ENCODE measurements at places on chromosomes 3 and 15.
A peak's percentile ranks its signal among the peaks of the same experiment; 100 is the strongest.

DNA sequence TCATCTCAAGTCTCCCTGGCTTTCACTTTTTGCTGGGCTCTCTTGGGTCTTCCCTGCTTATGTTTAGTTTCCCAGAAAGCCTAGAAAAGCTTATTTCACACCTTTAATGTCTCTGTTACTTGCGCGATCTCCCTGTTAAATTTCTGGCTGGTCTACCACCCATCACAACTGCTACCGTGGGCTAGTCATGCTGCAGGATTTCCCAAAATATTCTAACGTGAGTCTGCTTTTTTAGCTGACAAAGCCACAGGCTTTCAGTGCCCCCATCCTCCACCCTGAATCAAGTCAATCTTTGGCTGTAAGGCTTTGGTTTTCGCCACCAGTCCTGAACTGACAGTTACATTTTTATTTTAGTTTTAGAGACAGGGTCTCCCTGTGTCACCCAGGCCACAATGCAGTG lies 74.1 kb downstream of the SUMF1 start:
- DNase-seq = no peak

DNA sequence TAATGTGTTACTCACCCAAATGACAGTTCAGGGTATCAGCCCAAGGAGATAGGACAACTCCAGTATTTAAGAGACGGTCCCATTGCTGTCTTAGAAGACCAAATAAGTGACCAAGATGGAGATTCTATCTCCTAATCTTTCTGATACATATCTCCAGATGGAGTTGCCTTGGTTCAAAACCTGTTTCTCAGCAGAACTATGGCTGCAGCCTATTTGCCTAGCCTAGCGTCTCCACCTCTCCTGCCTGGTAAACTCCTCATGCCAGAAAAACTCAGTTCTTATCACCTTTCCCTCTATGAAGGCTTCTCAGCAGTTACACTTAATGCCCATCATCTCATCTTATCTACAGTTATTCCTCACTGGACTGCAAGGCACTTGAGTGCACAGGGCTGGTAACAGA lies 1.2 kb upstream of the CSPG5 start:
- DNase-seq = no peak

DNA sequence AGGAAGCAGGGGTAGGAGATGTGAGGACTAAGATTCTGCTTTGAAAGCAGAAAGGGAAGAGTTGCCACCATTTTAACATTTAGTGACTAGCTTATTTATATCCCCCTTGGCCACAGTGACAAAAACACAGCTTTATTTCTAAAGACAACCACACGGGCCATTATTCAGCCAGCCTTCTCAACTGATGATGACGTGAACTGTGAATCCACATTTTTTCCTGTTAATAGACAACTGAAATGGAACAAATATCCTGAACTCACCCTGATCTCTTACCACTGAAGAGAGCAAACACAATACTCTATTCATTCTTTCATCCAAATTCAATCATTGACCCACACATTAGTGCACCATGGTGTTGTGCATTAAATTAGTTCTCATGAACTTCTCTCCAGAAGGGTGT lies 145.1 kb downstream of the TNIK start:
- DNase-seq = no peak

- DNase-seq = peak; percentile 47
Observed at GRCh38 chr15:68149059-68149458, 56.1 kb downstream of the CALML4 start.

DNA sequence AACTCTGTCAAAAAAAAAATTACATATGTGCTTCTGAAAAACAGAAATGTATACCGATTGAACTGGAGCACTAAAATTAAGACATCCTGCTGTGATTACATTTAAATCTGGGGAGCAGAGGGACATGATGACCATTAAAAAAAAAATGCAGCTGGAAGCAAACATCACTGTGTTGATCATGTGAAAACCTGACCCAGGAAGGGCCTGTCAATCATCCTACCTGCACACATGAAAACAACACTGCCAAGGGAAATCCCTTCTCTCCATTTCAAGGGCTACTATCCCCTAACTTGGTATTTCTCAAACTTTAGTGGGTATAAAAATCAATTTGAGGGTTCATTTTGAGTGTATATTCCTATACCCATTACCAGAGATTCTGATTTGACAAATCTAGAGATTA lies 719.9 kb upstream of the CBLB start:
- no peak for DNase-seq

GRCh38 chr15:78127882-78128281 lies 3.4 kb downstream of the CIB2 start:
- no peak for DNase-seq

GRCh38 chr15:96068897-96069296 lies 261.6 kb upstream of the NR2F2 start:
- DNase-seq = no peak

DNA sequence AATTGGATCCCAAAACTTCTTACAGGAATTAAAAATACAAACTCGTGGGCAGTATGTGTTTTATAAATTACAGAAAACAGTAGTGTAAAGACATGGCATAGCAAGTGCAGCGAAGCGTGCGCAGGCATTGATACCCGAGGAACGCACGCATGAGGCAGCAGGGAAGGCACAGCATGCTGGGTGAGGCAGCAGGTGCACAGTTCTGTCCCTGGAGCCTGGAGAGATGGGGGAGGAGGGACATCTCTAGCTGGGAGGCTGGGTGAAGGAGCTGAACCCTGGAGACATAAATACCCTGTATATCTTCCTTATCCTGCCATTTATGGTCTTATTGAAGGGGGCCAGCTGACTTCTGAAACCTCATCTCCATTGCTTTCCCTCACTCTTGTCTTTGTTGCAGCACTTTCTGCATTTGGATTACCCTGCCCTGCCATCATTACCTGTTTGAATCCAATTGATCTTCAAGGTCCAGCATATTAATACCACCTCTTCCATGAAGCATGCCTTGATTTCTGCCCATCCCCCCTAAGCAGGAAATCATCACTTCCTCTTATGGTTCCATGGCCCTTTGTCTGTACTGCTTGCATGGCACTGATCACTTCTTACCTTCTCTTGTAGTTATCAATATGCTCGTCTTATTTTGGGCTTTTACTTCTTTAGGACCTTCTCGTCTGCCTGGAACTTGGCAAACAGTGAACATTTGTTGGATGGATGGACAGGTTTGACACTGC lies 20.5 kb downstream of the LPP start:
- no peak for DNase-seq

DNA sequence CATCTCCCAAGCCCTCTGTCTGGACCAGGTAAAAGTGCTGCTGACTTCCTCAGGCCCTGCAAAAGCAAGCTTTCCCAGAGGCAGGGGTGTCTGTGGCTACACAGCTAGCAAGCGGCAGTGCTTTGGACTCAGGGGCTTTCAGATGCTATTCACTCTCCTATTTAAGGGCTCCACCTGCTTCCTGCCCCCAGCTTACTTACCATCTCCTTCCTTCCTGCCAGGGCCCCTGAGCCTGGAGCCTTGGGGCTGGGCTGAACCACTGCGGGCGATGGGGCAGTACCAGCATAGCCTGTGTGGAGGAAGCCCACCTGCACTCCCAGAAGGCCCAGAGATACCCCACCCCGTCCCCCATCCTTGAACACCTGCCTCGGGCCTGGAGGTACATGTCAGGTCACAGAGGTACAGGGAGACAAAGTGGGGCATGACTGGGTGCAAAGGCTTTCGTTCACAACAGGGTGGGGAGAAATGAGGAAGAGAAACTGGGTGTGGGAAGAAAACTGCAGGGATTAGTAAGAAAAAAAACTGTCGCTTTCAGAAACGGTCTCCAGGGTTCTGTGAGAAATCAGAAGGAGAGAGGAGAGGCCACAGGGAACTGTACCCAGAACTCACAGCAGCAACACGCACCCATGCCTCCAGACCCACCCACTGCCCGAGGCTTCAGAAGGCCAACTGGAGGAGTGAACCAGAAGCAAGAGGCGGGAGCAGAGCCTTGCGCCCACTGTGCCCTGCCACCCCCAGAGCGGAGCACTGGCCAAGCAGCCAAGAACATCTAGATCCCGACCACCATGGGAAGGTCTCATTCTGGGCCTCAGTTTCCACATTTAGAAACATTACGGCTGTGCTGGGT lies 49.5 kb downstream of the CCDC12 start:
- DNase-seq = no peak

Data from iris pigment epithelial cell (primary cell).